ENCODE measurements at places on chromosomes 7 and 10. TPM values are rescaled to one million over a fixed set of nuclear protein-coding genes. Genes with fewer than 3 reads are reported as not detected.

Gene PSMG3
- total RNA-seq, result 27.7 TPM

DNA sequence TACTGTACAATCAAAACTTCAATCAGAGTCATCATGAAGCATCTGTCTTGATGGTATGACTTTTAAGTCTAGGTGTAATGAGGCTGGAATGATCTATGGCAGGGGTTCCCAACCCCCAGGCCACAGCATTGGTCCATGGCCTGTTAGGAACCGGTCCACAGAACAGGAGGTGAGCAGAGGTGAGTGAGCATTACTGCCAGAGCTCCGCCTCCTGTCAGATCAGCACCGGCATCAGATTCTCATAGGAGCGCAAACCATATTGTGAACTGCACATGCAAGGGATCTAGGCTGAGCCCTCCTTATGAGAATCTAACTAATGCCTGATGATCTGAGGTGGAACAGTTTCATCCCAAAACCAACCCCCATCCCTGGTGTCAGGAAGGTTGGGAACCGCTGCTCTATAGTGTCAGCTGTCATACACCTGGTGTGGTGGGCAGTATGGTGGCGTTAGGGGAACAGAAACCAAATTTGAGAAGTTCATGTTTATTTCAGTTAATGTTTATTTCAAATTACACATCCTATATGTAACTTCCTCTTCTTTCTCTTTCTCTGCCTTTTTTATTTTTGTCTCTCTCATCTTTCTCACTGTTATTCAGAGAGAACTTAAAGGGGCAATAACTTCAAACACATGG, 432.6 kb downstream of the TNS3 start:
- no peak for DNase-seq

DNA sequence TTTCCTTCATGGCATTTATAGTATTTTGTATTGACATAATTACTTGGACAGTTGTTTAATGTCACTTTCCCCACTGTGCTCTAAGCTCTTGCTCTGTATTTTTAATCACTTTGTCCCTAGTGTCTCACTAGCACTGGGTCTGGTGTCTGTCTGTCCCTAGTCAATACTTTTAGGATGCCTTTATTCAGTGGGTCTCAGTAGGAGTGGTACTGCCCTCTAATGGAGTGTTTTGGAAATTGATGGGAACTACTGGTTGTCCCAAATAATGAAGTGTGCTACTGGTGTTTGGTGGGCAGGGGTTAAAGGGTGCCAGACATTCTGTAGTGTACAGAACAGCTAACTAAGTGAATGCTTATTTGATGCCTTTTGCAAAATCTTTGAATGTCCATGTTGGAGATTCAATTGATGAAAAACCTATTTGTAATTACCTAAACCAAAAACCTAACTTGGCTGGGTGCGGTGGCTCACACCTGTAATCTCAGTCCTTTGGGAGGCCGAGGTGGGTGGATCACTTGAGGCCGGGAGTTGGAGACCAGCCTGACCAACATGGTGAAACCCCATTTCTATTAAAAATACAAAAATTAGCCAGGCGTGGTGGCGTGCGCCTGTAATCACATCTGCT, 33.3 kb downstream of the CDK14 start:
- peak; percentile 60 for DNase-seq

GRCh38 chr7:70674571-70675010, 457.4 kb upstream of the GALNT17 start:
- DNase-seq, result no peak

Gene ZNF485
- 2.6 TPM for total RNA-seq

Gene FAM200A
- 4.8 TPM for total RNA-seq

DNA sequence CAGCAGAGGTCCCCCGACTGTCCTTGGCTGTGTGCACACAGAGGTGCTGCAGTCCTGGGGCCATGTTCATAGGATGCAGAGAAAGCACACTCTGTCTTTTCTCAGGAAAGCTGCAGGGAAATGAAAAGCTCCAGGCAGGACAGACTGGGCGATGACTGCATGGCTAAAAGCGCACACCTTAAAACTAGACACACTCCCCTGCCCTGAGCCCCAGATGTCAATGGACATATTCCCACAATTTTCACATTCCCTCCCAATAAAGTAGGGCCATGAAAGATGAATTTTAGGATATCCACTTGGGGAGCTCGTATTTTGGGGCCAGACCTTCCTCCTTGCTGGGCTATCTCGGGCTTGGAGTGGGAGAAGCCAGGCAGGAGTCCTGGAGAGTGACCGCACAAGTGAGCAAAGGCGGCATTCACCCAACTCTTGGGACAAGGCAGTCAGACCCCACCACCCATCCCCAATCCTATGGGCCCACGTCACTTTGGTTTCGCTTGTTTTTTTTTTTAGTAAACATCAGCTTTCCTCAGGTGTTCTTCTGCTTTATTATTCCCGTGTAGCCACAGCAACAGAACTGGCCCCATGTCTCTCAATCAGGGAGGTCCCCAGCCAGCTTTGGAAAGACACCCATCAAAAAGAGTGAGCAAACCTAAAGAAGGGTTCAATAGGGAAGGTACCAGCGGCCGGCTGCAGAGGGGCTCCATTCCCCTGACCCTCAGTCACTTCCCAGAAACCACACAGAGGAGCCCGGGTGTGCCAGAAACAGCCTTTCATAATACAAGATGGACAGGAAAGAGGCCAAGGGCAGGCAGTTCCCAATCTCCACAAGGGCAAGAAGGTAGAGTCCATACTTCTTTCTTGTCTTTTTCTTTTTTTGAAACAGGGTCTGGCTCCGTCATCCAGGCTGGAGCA, 12.7 kb downstream of the GPRIN2 start:
- no peak for DNase-seq

Gene ZNF138
- total RNA-seq, result 2.6 TPM

DNA sequence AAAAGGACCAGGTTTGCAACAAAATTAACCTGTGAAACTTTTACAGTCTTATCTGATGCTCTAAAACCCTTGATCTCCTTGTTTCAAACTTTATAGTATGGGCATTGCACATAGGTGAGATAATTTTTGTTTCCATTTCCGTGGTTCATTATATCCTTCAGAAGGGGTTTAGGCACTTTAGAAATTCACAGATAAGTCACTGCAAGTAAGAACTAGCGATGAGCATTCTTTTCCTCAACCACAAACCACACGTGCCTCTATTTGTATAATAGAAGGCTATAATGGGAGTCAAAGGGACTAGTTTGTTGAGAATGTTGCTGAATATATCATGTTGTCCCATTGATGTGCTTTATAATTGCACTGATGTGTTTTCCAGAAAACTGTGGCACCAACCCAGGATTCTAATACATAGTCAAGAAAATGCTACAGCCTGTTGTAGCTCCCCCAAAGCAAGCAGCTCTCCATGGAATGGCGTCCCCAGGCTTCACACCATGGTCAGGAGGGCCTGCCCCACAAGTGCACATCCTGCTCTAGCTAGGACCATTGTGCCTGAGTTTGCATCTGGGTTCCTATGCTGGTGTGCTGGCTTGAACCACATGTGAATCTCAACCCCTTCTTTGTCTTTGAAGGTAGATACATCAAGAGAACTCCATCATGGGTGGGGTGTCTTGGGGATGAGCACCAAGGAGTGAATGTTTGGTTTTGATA, 14.0 kb upstream of the ATXN7L1 start:
- no peak for DNase-seq

DNA sequence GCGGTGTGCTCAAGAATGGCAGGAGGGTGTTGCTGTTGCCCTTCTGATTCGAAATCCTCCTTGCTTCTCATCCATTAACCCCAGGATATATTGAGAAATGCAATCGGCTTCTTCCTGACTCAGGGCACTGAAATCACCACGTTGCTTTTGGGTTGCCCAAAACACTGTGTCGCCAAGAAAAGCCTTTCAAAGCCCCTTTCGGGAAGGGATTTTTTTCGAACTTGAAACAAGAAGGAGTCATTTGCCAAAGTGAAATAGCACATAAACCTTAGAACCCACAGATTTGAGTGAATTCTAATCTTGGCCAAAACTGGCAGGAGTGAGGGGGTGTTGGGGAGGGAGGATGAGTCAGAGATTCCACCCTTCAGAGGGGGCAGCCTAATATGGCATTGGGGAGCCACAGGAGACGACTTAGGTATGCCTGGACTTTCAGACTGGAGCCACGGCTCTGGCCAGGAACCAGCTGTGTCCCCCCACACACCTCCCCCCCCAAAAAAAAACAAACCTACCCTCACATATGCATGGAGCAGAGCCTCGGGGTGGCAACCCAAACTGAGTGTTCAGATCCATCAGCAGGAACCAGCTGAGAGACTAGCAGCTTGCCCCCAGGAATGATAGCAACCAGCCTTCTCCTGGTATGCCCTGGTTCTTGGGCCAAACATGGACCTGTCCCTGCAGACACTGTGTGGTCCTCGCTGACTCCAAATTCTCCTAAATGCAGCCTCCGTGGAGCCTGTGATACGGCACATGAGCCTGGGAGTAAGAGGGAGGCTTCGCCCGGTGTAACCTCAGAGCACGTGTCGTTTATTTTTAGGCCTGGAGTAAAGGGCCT, 138.4 kb downstream of the FGFR2 start:
- no peak for DNase-seq

Gene COL1A2
- total RNA-seq, result 4,771 TPM
